ENCODE measurements at places on chromosomes 13 and 19.

GRCh38 chr13:114286808-114287207, 5.4 kb downstream of the UPF3A start:
- DNase-seq = peak; percentile 60

DNA sequence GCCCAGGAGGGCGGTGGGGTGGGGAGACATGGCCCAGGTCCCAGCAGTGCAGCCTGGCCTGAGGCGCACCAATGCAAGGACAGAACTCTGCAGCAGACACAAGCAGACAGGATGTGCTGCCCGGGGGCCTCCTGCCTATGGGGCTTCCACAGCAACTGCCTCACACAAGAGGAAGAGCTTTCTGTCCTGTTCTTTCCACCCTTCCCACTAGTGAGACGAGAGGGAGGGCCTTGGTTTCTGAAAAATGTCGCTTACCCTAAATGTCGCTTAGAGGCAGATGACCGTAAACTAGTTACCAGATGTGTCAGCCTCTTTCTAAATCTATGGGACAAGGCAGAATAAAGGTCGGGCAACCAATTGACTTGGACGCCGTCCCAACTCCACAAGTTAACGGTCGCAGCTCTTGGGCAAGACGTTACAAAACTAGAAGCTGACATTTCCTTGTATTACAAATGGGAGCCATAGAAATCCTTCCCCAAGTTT, at the start of gene LAIR1:
LAIR1 (minus strand) TSS at position 157 of the 483 bp plus-strand sequence; CDS start at position 30, 127 bp downstream.
- DNase-seq = no peak

DNA sequence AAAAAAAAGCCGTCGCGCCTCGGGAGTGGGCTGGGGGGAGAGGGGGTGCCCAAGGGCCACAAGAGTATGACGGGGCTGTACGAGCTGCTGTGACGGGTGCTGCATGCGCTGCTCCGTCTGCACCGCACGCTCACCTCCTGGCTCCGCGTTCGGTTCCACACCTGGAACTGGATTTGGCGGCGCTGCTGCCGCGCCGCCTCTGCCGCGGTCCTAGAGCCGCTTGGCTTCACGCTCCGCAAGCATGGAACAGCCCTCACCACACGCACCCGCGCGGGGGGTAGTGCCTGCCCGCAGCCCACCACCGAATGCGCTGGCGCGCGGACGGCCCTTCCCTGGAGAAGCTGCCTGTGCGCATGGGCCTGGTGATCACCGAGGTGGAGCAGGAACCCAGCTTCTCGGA, 18.8 kb downstream of the C1QTNF9 start:
- peak; percentile 28 for DNase-seq

DNA sequence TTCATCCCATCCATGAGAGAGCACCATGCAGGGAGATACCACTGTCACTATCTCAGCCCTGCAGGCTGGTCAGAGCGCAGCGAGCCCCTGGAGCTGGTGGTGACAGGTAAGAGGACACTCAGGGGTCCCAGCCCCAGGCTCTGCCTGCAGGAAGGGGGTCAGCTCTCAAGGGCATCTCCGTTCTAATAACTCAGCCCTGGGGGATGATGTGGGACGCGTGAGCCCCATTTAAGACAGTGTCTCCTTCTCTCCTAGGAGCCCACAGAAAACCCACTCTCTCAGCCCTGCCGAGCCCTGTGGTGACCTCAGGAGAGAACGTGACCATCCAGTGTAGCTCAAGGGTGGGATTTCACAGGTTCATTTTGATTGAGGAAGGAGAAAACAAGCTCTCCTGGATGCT, 15.5 kb upstream of the KIR3DL3 start:
- DNase-seq = no peak

DNA sequence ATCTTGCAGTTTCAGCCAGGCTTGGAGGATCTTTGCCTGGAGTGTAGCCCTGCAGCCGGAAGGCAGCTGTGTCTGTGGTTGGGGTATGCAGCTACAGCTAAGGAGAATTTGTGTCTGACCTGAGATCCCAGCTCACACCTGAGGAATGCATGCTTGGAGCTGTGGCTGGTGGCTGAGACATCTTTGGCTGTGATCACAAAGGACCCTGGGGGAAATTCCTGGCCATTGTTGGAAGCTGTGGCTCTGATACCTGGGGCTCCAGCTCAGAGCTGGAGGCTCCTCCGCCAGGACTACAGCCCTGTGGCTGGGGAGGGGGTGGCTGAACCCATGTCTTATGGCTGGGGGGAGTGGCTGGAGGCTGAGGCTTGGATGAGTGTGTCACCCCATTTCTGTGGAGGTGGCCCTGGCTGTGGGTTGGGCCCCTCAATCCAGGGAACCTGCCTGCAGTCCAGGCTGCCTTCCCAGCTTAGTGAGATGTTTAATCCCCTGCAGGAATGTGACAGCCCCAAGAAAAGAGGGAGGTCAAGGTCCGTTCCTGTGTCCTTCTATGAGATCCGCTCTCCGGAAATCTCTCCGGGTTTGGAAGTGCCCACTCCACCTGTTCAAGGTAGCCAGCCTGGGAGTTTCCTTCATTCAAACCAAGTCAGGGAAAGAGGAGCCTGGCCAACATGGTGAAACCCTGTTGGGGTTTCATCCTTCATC, 27.6 kb downstream of the ARHGEF18 start:
- no peak for DNase-seq

DNA sequence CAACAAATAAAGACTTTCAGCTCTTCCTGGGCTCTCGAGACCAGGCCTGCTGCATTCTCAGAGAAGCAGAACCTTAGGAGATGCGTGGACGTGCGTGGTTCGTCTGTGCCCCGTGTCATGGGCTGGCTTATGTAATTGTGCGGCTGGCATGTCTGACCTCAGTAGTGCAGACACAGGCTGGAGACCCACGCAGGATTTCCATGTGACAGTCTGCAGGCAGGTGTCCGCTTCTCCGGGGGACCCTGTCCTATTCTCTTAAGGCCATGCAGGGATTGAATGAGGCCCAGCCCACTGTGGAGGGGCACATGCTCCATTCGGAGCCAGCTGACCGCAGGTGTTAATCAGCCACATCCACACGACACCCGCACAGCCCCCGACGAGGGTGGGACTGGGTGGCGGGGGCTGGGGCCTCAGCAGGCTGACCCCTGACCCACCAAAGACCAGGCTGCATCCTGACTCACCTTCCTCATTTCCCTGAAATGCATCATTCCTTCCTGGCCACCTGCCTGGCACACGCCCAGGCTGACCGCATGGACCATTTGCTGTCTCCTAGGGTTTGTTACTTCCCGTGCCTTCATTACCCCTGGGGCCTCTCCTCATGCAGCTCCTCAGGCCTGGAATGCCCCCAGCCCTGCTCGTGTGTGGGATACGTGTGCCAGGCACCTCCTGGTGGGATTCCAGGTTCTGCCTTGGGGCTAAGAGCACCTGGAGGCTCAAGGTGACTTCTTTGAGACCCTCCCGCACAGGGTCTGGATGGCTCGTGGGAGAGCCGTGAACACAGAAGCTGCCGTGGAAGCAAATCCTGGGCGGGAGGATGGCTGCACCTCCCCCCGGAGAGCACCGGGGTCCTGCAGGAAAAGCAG, 10.7 kb upstream of the MCF2L start:
- no peak for DNase-seq

GRCh38 chr19:57078802-57079201, 41.0 kb upstream of the USP29 start:
- no peak for DNase-seq

DNA sequence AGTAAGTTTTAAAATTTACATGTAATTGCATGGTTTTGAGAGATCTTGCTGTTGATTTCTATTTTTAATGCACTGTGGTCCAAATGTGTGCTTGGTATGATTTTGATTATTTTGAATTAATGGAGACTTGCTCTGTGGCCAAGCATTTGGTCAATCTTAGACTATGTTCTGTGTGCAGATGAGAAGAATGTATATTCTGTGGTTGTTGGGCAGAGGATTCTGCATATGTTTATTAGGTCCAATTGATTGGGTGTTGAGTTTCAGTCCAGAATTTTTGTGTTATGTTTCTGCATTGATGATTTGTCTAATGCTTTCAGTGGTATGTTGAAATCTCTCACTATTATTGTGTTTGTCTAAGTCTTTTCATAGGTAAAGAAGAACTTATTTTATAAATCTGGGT, 82.3 kb downstream of the TDRD3 start:
- DNase-seq = no peak

- peak; percentile 61 for DNase-seq
These were observed at the start of gene LYPD3 for GRCh38 chr19:43465468-43466120. Gene LYPD3, minus strand, starts transcription at chr19:43465608. Its CDS starts 37 bp downstream, at chr19:43465571.

- no peak for DNase-seq
These were observed 2.1 kb downstream of the PPP2R1A start for GRCh38 chr19:52191951-52192350.

DNA sequence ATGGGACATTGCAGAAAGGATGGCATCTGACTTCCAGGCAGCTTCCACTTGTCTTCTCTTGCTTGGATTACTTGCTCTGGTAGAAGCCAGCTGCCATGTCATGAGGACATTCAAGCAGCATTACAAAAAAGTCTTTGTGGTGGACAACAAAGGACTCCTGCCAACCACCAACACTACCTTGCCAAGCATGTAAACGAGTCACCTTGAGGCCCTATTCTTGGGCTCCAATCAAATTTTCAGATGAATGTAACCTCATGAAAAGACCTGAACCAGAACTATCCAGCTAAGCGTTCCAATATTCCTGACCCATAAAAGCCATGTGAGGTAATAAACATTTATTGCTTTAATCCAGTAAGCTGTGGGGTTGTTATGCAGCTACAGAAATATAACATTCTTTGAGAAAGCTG, 12.5 kb downstream of the PROSER1 start:
- no peak for DNase-seq

GRCh38 chr13:96781141-96781540, 213.1 kb downstream of the OXGR1 start:
- peak; percentile 60 for DNase-seq

DNA sequence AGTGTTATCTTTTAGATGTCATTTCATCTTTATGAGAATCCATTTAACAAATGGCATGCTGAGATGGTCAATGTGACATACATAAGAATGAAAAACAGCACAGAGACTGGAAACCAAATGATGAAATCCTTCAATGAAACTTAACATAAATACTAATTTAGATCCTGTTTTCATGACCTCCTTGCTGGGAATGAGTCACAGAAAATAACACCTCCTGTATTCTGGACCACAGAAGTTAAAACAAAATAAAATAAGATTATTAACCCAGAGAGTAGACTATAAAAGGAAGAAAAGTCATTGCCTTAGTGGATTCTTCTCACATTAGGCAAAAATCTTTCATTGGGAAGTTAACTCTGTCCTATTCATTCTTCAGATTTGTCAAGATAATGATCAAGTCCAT, 1.6 kb downstream of the DIAPH3 start:
- no peak for DNase-seq

DNA sequence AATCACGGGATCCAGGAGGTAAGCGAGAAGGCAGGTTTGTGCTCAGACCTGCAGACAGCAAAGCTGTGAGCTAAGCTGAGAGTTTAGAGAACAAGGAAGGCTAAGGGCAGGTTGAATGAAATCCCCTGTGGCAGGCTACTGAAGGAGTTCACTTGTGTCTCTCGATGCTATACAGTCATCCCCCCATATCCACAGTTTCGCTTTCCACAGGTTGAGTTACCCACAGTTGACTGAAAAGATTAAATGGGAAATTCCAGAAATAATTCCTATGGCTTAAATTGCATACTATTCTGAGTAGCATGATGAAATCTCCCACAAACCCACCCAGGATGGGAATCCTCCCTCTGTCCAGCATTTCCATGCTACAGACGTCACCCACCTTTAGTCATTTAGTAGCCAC, 49.6 kb downstream of the ABCC4 start:
- DNase-seq = no peak

GRCh38 chr13:51222686-51223559, 725 bp downstream of the FAM124A start:
- peak; percentile 33 for DNase-seq

DNA sequence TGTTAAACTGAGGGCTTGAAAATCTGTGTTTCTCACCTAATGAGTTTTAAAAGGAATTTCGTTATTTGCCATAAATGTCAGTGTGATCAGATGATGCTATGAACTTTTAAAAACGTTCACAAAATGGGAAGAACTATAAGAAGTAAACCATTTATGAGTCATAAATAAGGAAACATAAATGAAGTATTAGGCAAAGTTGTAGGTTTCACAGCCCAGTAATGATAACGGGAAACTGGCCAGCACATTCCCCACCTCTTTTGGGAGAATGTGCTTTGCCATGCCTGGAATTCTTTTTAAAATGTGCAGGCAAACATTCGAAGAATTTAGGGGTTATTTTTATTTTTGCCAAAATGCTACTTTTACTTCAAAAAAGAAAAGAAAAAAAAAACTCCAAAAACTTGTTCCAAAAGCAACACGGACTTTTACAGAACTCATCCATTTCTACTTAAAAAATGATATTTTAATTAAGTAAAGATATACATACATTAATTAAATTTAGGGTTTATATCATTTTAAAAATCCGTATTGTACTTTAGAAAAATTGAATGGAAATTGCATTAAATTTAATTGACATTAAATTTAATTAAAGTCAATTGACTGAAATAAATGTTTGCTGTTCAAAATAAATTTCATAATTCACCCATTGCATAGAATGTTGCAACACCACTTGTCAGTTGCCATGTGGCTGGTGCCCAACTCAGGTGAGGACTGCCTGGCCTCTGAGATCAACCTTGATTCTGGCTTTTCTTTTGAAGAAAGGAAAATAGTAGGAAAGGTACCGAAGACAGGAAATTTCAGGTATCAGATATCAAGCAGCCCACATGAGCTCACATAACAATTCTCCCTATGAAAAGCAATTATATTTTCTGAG, 1198.5 kb downstream of the EFNB2 start:
- no peak for DNase-seq

DNA sequence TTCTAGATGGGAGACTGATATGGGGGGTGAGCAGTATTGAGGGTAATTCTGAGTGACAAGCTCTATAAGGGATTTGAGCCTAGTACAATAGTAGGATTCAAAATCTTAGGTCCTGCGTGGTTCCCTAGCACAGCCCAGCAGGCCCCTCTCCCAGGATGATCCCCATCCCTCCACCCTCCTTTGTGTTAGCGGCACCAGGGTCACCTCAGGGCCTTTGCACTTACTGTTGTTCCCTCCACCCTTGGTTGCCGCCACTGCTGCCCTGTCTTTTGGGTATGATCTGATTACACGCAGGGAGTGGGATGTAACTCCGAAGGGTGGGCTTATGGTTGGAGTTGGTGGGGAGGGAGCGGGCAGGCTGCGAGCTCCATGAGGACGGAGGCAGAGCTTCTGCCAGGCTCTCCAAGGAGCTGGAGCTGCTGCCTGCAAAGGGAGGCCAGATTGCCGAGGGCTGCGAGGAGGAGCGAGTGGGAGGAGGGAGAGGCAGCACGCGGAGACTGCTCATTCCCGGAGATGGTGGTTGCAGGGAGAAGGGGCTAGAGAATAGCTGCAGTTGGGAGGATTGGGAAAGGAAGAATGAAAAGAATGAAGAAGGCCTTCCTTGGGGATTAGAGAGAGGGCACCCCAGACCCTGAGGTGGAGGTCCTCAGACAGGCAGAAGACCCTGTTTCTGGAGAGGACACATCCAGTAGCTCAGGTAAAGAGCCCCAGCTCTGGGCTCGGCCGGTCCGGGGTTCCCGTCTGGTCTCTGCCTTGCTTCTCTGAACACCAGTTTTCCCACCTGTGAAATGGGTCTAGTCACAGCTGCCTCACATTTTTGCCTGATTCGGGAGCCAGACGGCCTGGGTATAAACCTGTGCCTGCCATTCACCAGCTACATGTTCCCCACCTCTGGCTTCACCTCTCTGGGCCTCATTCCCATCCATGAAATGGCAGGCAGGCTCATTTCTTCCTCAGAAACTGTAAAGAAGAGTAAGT, 5.2 kb downstream of the NACC1 start:
- DNase-seq = no peak

- no peak for DNase-seq
These were observed 19.2 kb downstream of the EPN1 start for GRCh38 chr19:55694241-55694655.
